ENCODE measurements at places on chromosomes 1 and 21.

GRCh38 chr1:168287237-168287664 is 6.6 kb downstream of the TBX19 start:
- DNase-seq, result peak; percentile 57

- DNase-seq, result no peak
Observed at GRCh38 chr1:63718541-63718970, 55.3 kb upstream of the ROR1 start.

DNA sequence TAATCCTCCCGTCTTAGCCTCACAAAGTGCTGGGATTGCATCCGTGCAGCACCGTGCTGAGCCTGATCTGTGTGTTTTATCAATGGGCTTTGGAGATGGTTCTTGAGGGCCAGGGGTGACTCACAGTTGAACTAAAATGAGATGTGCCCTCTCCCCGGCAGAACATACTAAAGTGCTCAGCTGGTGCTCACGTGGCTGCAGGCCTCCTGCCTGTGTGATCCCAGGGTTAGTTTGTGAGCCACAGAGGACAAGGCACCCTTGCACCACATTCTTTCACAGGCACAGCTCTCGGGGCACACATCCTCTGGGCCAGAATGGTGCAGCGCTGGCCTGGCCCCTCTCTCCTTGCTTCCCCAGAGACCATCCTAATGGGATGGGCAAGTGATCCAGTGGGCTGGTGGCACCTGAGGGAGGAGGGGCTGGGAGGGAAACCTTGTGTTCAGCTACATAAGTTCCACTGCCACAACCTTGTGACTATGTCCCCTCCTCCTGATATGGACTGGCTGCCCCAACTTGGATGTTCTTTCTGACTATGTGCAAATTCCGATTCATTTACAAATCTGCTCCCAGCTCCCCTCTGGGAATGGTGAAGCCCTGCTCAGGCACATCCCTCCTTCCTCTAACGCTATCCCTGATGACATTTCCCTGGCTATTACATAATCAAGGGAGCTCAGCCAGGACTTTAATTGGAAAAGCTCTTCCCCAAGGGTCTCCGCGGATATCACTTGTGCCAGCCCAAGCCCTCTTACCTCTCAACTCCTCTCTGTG is 197.0 kb upstream of the EDN2 start:
- DNase-seq, result peak; percentile 68

- no peak for DNase-seq
Observed at GRCh38 chr1:240304466-240304865, 212.8 kb downstream of the FMN2 start.

DNA sequence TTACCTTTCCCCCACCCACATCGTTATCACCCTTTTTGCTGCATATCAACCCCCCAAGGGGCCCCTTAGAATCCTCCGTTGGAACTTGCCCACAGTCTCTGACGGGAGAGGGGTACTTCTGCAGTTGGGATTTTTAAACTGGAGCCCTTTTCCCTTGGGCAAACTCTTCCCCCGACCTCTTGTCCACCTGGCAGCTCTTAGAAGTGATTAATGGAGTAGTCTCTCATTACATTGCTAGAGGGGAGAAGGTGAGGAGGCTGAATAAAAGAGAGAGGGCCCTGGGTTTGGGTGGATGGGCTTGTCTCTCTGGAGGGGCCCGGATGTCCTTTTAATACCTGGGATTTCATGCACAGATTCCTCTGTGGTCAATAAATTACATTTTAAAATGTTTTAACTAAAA is 27.2 kb upstream of the TSPAN2 start:
- no peak for DNase-seq

DNA sequence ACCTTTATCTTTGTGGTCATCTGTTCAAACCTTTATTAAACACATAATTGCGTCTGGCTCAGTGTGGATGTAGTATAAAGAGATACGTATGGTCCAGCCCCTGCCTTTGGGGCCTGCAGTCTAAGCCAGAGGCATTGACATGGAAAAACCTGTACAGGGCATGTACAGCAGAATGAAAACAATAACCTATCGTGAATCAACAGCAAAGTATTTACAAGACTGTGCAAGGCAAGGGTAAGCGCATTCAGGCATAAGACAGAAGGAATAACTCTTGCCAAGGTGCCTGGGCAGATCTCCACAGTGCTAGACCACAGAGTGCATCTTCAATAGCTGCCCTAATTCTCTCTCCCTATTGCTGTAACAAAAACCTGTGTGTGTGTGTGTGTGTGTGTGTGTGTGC is 35.5 kb downstream of the KIRREL1 start:
- peak; percentile 91 for DNase-seq
